Neural progenitor cell (in vitro differentiated cells): ENCODE measurements at places on chromosomes 16 and 17. TPM values are rescaled to one million over a fixed set of nuclear protein-coding genes. Genes with fewer than 3 reads are reported as not detected.

GRCh38 chr17:65472666-65473309, 88.7 kb downstream of the AXIN2 start:
- DNase-seq, result no peak
- H3K27me3 ChIP-seq, result no peaks in the 10 kb centered on the region
- no peak overlapping the region for H3K27ac ChIP-seq
- no peaks in the 10 kb centered on the region for H3K36me3 ChIP-seq
- H3K4me1 ChIP-seq, result peaks cover 9% of the 10 kb centered on the region
- no peak overlapping the region for H3K4me3 ChIP-seq

DNA sequence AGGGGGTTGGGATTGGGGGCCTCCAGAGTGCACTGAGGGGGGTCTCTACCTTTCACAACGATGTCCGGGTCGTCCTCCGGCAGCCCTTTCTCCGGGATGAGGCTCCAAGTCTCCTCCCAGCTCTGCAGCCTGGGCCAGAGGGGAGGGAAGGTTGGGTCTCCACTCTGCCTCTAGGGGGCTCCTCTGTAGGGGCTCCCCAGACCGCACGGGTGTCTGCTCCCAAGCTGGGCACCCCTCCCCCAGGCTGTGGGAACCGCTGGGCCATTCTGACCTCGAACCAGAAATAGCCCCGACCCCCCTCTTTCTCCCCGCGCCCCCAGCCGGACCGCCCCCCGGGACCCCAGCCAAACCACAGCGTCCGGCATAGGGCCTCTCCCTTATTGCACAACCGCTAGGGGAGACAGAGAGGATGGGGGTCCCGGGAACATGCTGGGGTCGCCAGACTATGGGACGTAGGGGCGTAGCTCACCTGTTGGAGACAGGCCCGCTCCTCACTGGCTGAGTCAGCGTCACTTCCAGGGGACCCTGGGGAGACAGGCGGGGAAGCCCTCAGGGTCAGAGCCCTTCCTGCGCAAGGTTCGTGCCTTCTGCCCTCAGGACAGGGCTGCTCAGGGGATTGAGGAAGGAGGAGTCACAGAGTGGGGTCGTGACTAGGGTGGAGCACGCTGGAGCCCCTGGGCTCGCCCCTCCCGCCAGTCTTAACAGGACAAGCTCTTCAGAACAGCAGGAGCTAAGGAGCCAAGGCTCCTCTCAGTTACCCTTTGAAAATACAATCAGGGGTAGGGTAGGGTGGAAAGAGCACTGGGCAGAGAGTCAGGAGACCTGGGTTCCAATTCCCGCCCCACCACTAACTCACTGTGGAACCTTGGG, 2.7 kb downstream of the PLEKHH3 start:
- no peaks in the 10 kb centered on the region for H3K36me3 ChIP-seq
- H3K4me3 ChIP-seq, result peak overlapping the region; percentile 70
- H3K27me3 ChIP-seq, result peaks cover 60% of the 10 kb centered on the region
- peaks cover 34% of the 10 kb centered on the region for H3K4me1 ChIP-seq
- peak; percentile 74 for DNase-seq
- H3K27ac ChIP-seq, result no peak overlapping the region

GRCh38 chr17:27596566-27597187, 34.3 kb upstream of the LGALS9 start:
- H3K4me3 ChIP-seq, result no peak overlapping the region
- DNase-seq, result no peak
- H3K36me3 ChIP-seq, result no peaks in the 10 kb centered on the region
- H3K27ac ChIP-seq, result no peak overlapping the region

- DNase-seq, result no peak
- H3K4me1 ChIP-seq, result peaks cover 5% of the 10 kb centered on the region
- no peaks in the 10 kb centered on the region for H3K27me3 ChIP-seq
- no peak overlapping the region for H3K4me3 ChIP-seq
- H3K36me3 ChIP-seq, result no peaks in the 10 kb centered on the region
- H3K27ac ChIP-seq, result no peak overlapping the region
Observed at GRCh38 chr17:33968350-33969044, 286.6 kb upstream of the CCL2 start.

The CETP gene
- total RNA-seq, result 0.28 TPM in 1 of 2 replicates, not detected in the other
